ENCODE measurements at places on chromosomes 1 and 21. TPM values are rescaled to one million over a fixed set of nuclear protein-coding genes. Genes with fewer than 3 reads are reported as not detected.

Gene PRAMEF18
- not detected for total RNA-seq

Gene UFC1
- total RNA-seq: 86.6 TPM

Gene OLIG2
- total RNA-seq: not detected

Gene KIF26B
- 0.02 TPM for total RNA-seq

Gene DONSON
- 42.6 TPM for total RNA-seq

Gene SMIM1
- 0.66 TPM for total RNA-seq

Gene MACO1
- total RNA-seq: 14.3 TPM

Gene HOOK1
- 1.6 TPM for total RNA-seq

Gene FOXO6
- not detected for total RNA-seq

Gene OR2T27
- not detected for total RNA-seq

Gene OR2L13
- not detected for total RNA-seq

Gene CFAP57
- total RNA-seq: not detected

Gene S100A7
- total RNA-seq: not detected
